ENCODE measurements at places on chromosomes 11 and 22.

DNA sequence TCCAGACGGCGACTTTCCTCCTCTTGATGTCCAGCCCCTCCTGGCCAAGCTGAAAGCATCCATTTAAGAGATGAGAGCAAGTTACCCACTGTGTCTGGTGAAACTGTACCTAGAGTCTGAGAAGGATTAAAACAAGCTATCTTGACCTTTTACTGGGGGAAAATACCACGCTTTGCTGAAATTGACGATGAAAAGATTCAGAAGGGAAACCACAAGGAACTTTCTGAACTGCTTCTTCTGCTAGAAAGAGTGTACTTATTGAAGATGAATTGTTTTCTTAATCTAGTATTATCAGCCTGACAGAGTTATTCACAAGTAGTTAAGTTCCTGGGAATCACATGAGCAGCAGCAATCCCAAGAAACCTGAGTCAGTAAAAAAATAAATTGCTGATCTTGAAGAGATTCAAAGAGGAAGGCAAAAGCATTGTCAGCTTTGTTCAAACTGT, 13.1 kb upstream of the MS4A6A start:
- DNase-seq: no peak

DNA sequence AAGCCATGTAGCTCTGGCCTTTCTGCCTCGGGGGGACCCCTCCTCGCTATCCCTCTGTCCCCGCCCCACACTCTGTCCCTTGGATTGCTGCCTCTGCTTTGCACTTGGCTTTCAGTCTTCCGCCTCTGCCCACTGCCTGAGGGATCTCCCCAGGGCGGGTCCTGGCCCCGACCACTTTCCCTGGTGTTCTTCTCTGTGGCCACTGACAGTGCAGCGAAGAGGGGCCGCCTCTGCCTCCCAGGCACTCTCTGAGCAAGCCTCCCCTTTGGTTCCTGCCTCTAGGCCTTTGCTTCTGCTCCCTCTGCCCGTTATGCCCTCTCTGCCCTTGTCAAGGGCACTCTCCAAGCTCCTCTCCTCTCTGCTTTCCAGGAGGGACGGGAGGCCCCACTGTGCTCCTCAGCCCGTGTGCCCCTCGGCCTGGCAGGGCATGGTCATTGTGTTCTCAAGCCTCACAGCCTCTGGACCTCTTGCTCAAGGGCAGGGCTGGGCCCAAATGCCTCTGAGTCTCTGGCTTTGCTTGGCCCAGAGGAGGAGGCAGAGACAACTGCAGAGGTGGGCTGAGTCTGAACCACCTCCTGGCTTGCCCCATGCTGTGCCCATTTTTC, 5.5 kb upstream of the MPPED1 start:
- DNase-seq: no peak

- DNase-seq: peak; percentile 87
Observed at GRCh38 chr11:35525501-35526175, at the start of gene PAMR1. Gene PAMR1 (minus strand): TSS chr11:35525616. CDS start chr11:35525585, 31 bp downstream.

DNA sequence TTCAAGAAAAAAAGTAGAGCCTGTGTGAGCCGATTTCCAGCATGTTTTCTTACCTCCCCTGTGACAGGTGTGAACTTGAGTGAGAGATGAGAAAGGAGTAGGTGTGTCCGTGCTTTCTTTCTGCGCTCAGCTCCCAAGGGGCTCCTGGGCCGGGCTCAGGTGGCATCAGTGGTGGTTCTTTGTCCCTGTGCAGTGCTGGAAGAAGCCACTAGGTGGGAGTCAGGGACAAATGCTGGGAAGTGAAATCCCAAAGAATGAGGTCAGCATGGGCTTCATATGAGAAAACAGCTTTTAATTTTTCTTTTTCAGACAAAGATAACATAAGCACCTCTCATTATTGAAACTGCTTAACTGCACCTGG, 57.8 kb downstream of the PPFIBP2 start:
- DNase-seq: peak; percentile 77

DNA sequence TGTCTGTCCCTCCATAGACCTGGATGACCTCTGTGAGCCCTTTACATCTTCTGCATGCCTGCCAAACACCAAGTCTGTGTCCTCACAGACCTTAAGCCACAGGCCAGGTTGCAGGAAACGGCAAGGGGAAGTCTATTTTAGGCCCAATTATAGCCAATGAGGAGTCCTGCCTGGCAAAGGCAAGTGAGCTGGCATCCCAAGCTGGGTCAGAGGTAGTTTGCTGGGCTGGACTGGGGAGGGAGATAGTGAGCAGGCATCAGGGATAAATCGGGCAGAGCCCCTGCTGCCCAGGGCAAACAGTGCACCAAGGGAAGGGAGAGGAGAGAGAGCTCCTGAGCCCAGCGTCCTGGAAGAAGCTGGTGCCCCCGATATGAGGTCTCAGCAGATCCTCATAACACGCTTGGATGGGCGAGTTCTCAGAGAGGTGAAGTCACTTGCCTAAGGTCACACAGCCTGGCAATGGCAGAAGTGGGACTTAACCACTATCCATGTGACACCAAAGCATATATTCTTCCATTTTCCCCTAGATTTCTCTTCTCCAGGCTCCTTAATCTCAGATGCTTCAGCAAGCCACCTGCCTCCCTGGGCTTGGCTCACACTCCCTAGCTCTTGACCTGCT, 3.7 kb upstream of the RELT start:
- DNase-seq: peak; percentile 50

DNA sequence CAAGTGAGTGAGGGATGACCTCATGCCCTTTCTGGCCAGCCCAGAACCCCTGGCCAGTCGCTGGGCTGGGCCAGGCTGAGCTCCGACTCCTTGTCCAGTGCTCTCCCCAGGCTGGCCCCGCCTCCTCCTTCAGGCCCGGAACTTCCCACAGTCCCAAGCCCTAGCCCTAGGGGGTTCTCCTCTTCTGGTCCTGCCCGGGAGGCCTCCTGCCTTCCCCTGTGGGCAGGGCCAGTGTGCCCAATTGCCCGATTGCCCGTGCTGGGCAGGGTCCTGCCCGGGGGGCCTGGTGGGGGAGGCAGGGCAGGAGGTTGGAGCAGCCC, 4.2 kb downstream of the TCIRG1 start:
- DNase-seq: no peak

- no peak for DNase-seq
Observed at GRCh38 chr11:103699216-103699615, 337.2 kb upstream of the DDI1 start.

DNA sequence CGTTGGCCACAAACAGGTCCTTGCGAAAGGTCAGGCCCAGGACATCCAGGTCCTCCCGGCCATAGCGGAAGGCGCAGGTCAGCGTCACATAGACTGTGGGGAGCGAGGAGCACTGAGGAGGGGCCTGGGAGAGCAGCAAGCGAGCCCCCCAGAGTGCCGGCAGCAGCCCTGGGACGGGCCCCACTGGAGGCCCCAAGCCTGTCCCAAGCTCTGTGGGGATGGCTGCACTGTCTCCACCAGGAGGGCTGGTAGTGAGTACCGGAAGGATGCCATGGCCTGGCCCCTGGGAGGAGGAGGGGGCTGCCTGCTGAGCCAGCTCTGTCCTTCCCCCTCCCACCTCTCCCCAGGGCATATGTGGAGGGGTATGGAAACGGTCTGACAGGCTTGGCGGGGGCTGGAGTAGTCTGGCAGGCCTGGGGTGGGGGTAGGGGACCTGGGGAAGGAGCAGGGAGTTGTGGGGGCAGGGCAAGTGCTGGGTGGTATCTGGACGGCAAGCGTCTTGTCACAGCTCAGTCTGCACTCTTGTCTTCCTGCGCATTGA, 42.9 kb downstream of the TPBGL start:
- DNase-seq: no peak

DNA sequence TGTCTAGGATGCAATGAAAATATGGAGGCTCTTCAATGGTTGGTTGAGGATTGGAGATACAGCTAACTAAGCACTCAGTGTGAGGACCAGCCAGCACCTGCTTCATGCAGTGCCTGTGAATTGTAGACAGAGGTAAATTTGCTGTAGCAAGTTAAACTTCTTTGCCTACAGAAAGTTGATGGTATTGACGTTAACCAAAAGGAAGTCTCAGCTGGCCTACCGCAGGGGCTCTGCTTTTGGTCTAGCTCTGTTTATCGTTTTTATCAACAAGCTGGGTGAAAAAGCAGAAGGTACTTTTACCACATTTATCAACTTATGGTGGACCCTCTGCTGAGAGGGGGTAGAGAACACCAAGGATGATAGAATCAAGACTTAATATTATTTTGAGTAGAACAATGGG, 51.6 kb downstream of the GRAMD1B start:
- no peak for DNase-seq

- DNase-seq: no peak
Observed at GRCh38 chr11:132310390-132311375, 940.3 kb downstream of the NTM start.

GRCh38 chr22:40385036-40385782, 14.8 kb downstream of the SGSM3 start:
- no peak for DNase-seq

- DNase-seq: no peak
Observed at GRCh38 chr11:34105957-34106504, 602 bp downstream of the NAT10 start.

DNA sequence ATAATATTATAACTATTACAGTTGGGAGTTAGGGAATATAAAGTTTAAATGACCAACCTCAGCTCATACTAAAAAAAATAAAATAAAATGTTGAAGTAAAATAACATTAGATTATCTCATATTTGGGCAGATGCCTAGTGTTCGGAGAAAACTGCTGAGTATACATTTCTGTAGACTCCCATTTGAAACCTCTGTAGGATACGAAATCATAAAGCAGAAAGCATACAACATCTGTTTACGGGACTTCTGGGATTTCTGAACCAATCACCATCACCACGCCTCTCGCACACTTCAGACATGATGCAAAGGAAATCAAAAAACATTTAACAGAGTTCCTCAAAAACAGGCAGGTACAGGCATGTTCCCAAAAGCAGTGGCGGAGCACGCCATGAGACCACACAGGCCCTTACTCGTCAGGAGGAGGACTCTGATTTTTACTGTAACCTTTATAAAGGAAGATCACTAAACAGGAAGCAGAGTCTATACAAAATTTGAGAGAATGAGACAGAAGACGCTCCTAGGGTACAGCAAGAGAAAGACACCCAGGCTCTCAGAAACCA, 8.6 kb downstream of the ZNF195 start:
- no peak for DNase-seq

DNA sequence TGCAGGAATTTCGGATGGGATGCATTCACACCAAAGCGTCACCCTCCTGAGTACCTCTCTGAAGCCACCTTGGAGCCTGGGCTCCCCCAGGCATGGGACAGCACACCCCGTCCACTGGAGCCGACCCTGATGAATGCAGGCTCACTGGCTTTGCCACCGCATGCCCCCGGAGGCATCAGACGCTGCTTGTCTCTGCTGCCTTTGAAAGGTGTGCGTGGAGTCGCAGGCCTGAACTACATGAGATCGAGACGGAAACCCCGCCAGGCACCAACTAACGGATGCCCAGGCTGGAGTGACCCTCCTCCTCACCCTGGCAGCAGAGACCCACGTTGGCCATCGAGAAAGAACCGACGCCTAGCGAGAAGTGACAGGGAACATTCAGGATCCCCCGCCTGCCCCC, 22.5 kb downstream of the KRTAP5-5 start:
- no peak for DNase-seq

- no peak for DNase-seq
Observed at GRCh38 chr11:44398266-44399030, 88.5 kb upstream of the ALX4 start.

DNA sequence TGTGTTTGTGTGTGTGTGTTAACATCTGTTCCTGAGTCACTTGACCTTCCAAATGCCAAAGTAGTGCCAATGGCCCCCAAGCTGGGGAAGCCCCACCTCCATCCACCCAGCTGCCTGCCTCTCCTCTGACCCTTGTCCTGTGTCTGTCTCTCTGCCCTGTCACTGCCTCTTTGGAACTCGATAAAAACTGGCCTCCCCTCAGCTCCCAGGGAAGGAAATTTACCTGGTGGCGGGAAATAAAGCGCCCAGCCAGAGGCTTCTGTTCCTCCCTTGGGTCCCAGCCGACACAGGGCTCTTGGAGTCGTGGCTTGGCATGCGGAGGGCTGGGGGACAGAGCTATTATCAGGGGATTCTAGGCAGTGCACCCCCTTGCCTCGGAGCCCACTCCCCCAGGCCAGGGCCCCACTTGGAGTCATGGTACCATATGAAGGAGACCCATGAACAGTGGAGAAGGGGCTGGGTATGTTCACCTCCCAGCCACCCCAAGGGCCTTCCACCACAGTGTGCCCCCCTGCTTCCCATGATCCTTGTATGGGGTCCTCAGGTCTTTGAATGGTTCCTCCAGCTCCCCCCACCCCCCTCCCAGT, 6.2 kb downstream of the KCNC1 start:
- no peak for DNase-seq

DNA sequence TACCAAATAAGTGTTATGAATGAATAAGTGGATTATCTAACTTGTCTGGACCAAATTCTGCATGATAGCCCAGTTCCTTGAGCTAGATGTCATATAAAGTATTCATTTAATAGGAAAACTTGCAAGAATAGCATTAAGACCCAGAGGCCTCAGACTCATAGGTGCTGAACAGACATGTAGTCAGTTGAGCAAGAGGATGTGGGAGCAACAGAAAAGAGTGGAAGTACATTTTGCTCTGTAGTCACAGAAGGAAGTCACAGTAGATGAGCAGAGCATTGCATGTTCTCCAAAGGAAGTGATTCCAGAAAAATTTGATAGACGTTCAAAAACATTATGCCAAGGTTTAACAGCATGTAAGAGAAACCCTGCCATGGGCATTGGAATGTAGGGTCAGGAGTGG, 9.5 kb downstream of the HOATZ start:
- DNase-seq: no peak

- no peak for DNase-seq
Observed at GRCh38 chr11:31974366-31975136, 116.3 kb upstream of the RCN1 start.

DNA sequence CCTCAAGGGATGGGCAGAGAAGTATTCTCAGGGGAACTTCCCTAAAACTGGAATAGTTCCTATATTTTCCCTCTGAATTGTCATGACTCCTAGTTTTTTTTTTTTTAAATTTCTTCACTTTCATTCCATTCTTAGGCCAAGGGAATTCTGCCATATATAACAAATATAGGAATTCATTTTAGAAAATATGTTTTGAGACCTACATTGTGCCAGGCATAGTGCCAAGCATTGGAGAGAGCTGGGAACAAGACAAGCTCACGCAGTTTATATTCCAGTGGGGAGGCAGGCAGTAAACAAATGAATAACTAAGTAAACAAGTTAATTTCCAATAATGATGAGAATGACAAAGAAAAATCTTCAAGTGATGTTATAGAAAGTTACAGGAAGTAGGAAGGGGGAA, 2.6 kb upstream of the NPTXR start:
- no peak for DNase-seq

DNA sequence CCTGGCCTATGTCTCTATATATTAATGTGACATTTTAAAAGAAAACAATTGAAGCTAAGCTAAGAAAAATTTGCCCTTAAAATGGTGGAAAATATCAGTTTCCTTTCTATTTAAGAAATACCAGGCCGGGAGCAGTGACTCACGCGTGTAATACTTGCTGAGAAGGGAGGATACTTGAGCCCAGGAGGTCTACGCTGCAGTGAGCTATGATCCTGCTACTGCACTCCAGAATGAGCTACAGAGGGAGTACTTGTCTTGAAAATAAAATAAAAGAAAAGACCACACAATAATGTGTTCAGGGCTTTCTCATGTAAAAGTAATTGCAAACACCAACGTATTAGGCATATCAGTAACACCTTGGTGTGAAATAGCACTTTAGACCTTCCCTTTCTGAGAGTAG, 1.4 kb upstream of the PRSS23 start:
- no peak for DNase-seq

GRCh38 chr22:19688301-19689290, 25.7 kb upstream of the SEPTIN5 start:
- DNase-seq: no peak
